ENCODE measurements at places on chromosomes 2 and 18.
A peak's percentile ranks its signal among the peaks of the same experiment; 100 is the strongest.

DNA sequence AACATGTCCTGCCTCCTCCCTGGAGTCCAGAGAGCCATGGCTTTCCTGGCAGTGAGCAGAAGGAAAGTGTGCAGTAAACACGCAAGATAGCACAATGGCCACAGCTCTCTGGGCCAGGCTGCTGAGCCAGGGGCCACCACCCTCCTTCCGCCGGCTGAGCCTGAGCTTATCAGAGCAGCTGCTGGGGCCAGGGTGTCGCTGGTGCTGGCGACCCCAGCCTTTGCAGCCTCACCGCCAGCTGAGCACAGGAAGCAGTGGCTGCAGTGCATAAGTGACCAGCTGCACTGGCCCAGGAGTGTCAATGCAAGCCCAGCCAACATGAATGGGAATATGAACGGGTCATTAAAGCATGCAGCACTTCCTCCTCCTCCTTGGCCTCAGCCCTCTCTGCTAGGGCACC is 172.0 kb downstream of the ZFP36L2 start:
- peak; percentile 80 for DNase-seq

GRCh38 chr18:59597049-59597448 is 100.2 kb downstream of the CCBE1 start:
- no peak for DNase-seq

GRCh38 chr2:101580528-101580927 is 105.6 kb upstream of the RFX8 start:
- no peak for DNase-seq

GRCh38 chr2:173631127-173631460 is 276.4 kb downstream of the CDCA7 start:
- DNase-seq = no peak

DNA sequence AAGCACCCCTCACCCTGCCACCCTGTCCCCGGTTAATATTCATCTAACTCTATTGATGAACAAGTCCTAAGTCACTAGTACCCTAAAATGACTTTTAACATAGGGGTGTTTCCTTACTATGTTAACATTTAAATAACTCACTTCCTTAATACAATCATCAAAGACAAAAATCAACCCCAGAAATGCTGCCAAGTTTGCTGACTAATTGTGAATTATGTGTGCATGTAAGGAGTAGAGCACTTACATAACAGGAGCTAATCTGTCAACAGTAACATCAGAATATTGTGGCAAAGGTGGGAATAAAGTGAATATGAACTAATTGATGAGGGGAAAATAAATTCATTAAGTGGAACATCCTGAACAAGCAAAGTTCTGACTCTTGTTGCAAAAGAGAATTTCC is 81.4 kb upstream of the ERBB4 start:
- DNase-seq = no peak

DNA sequence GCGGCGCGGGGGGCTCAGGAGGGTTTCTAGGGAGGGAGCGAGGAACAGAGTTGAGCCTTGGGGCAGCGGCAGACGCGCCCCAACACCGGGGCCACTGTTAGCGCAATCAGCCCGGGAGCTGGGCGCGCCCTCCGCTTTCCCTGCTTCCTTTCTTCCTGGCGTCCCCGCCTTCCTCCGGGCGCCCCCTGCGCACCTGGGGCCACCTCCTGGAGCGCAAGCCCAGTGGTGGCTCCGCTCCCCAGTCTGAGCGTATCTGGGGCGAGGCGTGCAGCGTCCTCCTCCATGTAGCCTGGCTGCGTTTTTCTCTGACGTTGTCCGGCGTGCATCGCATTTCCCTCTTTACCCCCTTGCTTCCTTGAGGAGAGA is 5.2 kb downstream of the PROC start:
- DNase-seq = peak; percentile 60

DNA sequence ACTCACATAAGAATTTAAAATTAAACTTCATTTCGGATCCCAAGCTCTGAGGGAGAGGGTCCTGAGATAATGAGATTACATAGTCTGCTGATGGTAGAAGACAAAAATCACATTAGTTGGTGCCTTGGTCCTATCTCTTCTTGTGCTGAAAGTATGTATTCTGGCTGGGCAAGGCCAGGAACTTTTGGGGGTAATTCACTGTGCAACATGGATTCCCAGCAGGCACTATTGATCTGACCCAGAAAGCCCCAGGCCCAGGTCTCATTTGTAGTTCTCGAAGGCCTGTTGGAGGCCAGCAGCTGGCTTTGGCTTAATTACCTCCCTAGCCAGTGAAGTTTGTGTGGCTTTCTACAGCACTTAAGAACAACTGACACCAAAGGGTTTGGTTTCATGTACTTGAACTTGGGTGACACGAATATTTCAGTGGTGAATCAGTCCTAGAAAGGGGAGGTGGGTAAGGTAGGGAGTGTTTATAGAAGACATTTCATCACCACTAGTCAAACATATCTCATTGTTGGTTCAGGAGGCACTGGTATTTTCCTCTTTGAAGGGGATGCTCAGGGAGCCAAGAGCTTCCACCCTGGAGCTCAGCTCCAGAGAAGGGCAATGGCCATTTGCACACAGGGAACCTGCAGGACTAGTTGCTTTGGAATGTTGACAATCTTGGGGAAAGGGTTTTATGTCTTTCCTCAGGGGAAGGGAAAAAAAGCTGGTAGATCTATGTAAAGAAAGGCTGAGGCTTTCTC is 217.8 kb downstream of the OSR1 start:
- no peak for DNase-seq
